ENCODE measurements at places on chromosomes 4 and X.

DNA sequence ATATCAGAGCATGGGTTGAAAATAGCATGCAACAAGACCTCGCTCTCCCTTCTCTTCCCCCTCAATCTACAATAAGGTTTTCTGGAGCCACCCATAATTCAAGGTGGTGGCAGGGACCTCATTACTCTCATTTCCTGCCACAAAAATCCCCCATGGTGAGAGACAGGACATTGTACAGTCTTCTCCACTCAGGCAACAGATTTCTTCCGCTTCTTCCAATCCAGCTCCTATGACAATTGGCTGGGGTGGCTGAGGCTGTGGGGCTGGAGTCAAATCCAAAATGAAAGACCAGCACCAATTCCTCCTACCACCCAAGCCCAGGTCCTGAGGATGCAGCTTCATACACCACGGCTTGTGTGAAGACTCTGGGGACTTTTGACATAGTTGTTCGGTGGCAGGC lies 40.3 kb upstream of the NKRF start:
- DNase-seq, result no peak

DNA sequence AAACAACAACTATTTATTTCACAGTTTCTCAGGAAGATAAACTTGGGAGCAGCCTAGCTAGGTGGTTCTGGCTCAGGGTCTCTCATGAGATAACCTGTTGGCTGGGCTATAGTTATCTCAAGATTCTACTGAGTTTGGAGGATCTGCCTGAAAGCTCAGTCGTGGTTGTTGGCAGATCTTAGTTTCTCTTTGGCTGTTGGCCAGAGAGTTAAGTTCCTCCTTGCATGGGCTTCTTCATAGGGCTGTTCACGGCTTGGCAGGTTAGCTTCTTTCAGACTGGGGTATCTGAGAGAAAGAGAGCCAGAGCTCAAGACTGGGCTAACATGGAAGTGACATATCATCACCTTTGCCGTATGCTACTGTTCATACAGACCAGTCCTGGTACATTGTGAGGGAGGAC lies 28.7 kb downstream of the SEC24B start:
- DNase-seq, result peak; percentile 10

DNA sequence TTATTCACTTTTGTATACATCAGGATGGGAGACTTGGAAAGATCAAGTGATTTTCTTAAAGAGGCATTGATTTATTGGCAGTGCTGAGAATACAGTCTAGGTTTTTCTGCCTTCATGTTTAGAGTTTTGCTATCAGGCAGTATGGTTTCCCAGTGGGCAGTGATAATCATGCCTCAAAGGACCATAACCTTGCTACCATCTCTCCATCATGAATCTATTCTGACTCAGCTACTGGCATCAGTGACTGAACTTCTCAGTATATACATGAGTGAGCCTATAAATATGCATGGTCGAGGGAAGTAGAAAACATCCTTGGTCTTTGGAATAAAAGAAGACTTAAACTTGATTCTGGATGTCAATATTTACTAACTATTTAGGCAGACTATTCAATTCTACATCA lies 562.0 kb upstream of the AADAT start:
- DNase-seq, result no peak

DNA sequence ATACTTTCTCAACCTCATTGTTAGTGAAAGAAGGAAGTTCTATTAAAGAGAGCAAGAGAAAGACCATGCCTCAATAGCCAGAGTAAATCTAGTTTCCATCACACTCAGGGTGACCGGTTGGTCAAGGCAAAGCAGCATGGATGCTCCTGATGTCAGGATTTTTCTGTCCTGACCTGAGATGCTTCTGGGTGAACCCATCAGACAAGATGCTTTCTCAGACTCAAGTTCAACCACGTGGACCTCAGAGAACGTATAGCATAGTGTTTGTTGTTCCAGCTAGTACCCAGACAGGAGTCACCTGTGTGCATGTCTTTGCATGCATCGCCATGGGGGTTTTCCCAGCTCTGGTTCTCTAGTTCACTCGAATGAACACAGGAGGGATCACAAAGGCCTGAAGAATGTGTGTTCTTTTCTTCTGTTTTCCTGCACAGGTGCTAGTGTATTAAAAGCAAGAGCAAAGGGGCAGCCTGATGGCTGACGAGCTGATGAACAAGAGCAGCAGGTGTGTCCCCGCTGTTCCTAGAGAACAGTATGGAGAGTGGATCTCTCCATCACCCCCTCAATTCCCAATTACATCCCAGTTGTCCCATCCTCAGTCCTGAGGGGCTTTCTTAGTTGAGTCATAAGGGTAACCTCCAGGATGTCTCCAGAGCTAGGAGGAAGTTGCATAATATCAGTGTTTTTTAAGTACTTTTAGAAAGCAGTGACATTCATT lies 110.5 kb upstream of the ENPP6 start:
- peak; percentile 90 for DNase-seq

DNA sequence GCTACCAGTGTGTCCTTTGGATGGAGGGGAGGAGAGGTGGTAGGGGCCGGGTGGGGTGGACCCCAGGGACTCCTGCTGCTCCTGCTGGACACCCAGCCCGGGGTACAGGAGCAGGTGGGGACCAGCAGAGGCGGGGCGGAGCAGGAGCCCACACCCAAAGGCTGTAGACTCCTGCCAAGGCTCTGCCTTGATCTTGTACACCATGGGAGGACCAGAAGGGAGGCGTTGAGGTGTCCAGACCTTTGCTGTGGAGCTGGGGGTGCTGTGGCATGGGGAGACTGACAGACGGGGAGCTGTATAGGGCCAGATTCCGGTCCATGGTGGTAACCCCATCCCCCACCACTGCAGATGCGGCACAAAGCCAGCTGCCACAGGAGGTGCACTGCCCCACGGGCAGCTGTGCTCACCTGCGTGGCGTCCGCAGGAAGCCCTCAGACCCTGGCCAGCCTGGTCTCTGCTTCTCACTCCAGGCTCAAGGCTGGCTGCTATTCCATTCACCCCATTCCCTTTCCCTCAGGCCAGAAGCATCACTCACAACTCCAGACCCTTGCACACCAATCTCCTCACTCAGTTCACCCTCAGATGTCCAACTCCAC lies 5.0 kb upstream of the SLC26A1 start:
- DNase-seq, result no peak

GRCh38 chr4:1695913-1696312 lies 11.8 kb upstream of the FAM53A start:
- no peak for DNase-seq

- no peak for DNase-seq
Observed at GRCh38 chr4:184389978-184390900, 84.1 kb downstream of the IRF2 start.

DNA sequence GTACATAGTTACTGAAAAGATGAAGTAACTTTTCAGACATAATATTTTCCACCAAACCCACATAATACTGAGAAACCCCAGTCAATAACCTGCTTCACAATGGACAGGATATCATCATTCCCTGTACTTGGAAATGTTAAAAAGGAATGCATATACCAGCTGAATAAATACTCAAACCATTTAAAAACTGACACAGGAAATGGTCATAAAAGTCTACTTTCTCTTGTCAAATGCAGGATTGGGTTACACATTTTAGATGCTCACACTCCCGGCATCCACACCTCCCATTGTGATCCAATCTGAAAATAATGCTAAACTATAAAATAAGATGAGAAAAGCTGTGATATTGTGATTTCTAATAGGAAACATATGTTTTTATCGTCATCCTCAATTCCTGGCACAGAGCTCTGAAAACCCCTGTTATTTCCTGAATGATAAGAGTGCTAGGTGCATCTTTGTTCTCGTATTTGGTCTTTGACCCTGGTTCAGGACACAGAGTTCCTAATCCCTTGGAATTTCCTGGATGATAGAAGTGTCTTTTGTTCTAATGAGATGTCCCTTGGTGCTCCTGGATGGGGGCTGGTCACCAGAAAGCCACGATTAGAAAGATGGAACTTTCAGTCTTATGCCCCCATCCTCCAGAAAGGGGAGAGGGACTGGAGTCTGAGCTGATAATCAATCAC lies 821.3 kb downstream of the TRIML1 start:
- DNase-seq, result no peak

DNA sequence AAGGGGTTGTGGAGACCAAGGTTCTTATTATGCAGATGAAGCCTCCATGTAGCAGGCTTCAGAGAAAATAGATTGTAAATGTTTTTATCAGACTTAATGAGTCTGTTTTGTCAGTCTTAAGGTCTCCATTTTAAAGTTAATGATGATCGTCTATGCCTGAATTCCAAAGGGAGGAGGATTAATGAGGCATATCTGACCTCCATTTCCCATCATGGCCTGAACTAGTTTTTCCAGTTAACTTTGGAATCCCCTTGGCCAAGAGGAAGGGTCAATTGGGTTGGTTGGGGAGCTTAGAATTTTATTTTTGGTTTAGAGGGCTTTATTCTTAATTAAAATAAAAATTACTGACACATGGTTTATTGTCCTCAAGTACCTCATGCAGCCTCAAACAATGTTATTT lies 6.9 kb upstream of the PARM1 start:
- DNase-seq, result no peak

GRCh38 chrX:16786791-16787735 lies 797 bp downstream of the TXLNG start:
- no peak for DNase-seq

- DNase-seq, result no peak
Observed at GRCh38 chrX:9438933-9439494, 25.8 kb upstream of the TBL1X start.

DNA sequence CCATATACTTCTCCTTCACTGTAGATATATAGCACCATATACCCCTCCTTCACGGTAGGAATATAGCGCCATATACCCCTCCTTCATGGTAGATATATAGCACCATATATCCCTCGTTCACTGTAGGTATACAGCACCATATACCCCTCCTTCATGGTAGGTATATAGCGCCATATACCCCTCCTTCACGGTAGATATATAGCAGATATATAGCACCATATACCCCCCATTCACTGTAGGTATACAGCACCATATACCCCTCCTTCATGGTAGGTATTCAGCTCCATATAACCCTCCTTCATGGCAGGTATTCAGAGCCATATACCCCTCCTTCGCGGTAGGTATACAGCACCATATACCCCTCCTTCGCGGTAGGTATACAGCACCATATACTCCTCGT lies 12.5 kb downstream of the SNX25 start:
- DNase-seq, result no peak

- no peak for DNase-seq
Observed at GRCh38 chr4:22476011-22476410, 39.9 kb downstream of the ADGRA3 start.

GRCh38 chrX:30620980-30621618 lies 32.1 kb upstream of the GK start:
- DNase-seq, result no peak

DNA sequence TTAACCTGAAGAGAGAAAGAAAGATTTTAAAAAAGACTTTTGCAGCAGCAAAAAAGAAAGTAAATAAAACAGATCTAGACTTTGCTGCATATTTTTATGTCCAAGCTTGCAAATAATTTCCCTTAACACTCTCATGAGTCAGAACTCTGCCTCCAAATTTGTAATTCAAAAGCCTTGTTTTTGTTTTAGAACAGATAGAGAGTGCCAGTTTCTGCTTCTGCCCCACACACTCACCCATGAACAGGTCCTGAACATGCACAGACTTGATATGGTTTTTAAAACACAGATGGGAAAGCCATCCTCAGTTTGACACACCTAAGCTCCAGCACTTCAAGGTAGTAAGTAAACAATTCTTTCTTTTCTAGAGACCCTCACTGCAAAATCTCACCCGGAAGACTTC lies 39.7 kb upstream of the VCX3B start:
- no peak for DNase-seq

DNA sequence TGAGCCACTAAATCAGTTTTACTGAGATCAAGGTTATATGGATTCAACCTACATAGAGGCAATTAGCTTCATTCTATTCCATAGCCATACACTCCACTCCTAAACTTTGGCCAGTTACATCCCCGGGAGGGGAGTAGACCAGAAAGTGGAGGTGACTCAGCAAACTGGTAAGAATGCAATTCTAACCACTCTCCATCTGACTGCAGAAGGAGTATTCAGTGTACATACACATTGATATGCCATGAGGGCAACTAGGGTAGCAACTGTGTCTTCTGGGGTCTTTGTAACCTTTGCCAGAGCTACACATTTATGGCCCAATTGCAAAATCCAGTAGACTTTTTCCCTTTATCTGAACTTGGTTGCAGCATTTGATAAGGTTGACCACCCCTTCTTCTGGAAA lies 7.6 kb downstream of the SLC25A43 start:
- DNase-seq, result no peak

DNA sequence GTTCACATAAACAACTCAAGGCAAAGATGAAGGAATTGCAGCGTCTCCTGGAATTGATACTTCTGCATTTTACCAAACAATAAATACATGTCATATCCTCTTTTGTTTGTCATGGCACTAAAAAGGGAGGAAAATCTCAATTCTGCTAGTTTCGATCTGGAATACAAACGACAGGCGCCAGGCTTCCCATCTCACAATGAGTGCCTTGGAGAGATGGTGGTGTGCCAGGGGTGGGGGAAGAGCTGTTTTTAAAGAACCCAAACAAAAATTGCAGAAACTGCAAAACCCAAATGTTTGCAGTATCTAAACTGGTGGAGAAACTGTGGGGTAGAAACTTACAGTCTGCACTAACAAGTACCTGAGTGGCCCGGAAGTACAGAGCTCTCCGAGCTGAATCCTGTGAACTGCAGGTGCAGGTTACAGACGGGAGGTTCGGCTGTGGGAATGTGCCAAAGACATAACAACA lies 53.0 kb upstream of the KLF3 start:
- DNase-seq, result no peak

DNA sequence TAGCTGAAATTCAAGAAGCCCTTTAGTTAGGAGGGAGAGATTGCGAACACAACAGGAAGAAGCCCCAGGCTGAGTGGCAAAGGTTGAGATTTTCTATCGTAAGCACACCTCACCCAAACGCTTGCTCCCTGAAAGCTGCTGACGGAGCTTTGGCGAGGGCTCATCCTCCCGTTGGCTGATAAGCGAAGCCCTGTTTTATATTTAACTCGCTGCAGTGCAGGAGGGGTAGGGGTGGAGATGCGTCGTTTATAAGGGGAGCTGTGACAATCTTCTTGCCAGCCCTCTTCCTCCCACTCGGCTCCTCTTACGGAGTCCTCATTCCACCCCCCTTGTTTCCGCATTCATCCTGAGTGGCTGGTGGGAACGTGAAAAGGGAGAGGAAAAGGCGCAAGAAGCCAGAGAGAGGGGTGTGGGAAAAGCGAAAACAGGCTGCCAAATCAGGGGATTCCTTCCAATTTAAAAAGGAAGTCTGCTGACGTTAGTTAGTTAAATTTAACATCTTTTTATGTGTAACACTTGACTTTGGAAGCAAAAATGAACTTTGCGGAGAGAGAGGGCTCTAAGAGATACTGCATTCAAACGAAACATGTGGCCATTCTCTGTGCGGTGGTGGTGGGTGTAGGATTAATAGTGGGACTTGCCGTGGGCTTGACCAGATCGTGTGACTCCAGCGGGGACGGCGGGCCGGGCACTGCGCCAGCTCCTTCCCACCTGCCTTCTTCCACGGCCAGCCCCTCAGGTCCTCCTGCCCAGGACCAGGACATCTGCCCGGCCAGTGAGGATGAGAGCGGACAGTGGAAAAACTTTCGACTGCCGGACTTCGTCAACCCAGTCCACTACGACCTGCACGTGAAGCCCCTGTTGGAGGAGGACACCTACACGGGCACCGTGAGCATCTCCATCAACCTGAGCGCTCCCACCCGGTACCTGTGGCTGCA lies at the start of gene ENPEP:
TSS of gene ENPEP (plus strand) at position 275 of the 938 bp plus-strand sequence. CDS start at position 535, 260 bp downstream.
- DNase-seq, result no peak

All from GM12864 (cell line).